ENCODE measurements at places on chromosomes 5 and 9. TPM values are rescaled to one million over a fixed set of nuclear protein-coding genes. Genes with fewer than 3 reads are reported as not detected.

Gene SV2C
- total RNA-seq, result 0.03 TPM

DNA sequence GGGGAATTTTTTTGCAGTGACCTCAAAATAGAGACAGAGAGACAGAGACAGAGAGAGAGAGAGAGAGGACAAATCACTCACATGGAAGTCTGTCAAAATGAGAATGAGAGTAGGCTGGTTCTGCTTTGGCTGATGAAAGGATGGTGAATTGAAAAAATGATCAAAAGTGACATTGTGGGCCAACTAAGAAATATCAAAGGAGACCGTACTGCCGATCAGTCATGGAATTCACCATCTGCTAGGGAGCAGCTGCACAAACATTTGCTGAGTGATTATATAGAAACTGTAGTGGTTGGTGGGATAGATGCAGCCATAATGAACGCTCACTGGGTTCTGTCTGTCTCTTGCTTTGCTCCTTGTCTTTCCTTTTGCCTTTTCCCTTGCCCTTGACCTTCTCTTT lies 476.6 kb upstream of the SGCD start:
- no peak overlapping the region for H3K27ac ChIP-seq
- no peaks in the 10 kb centered on the region for H3K27me3 ChIP-seq

- no peaks in the 10 kb centered on the region for H3K4me1 ChIP-seq
- H3K36me3 ChIP-seq, result no peaks in the 10 kb centered on the region
- no peak for DNase-seq
- no peak overlapping the region for H3K4me3 ChIP-seq
- H3K27me3 ChIP-seq, result no peaks in the 10 kb centered on the region
These were observed 391.1 kb upstream of the GRAMD2B start for GRCh38 chr5:126031989-126032716.

DNA sequence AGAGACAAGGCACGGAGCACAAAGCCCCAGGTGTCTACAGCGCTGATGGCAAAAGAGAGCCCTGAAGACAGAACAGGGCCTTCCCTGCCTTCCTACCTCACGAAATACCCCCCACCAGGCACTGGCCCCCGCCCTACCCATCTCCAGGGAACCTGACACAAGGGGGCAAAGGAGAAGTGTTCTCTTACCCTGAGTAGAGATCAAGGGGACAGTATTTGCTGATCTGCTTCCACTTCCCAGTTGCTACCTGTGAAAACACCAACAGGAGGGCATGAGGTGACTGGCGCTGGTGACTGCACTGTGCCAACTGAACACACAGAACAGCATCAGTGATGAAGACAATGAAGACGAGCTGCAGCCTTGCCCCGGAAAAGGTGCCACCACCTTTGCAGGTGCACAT lies 27.4 kb downstream of the IPPK start:
- H3K4me3 ChIP-seq, result no peak overlapping the region
- no peak for DNase-seq
- peaks cover 66% of the 10 kb centered on the region for H3K36me3 ChIP-seq
- H3K27ac ChIP-seq, result peak overlapping the region; percentile 35
- H3K27me3 ChIP-seq, result no peaks in the 10 kb centered on the region

DNA sequence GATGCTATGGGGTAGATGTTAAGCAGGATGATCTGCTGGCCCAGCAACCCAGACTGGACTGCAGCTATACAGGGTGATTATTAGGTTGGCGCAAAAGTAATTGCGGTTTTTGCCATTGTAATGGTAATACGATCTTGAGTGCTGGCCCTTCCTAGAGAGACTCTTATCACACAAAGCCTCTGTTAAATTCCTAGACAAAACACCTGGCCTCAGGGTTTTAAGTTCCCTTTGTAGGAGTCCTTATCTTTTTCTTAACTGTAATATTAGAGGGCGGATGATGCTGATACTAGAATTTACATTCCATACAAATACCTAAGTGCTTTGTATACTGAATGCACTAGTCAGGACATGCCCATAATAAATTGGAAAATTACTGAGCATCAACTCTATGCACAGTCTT lies 222.2 kb downstream of the NDUFS4 start:
- no peaks in the 10 kb centered on the region for H3K4me1 ChIP-seq
- no peak for DNase-seq
- no peak overlapping the region for H3K4me3 ChIP-seq
- no peak overlapping the region for H3K27ac ChIP-seq
- no peaks in the 10 kb centered on the region for H3K36me3 ChIP-seq

- H3K4me3 ChIP-seq, result no peak overlapping the region
- H3K27me3 ChIP-seq, result no peaks in the 10 kb centered on the region
- no peak for DNase-seq
These were observed 203.5 kb upstream of the RGMB start for GRCh38 chr5:98570010-98570409.

- no peaks in the 10 kb centered on the region for H3K27me3 ChIP-seq
- no peaks in the 10 kb centered on the region for H3K36me3 ChIP-seq
- H3K4me3 ChIP-seq, result no peak overlapping the region
- no peak overlapping the region for H3K27ac ChIP-seq
These were observed 4.9 kb upstream of the F2R start for GRCh38 chr5:76710991-76711390.

- H3K27me3 ChIP-seq, result no peaks in the 10 kb centered on the region
- H3K4me3 ChIP-seq, result no peak overlapping the region
- no peaks in the 10 kb centered on the region for H3K36me3 ChIP-seq
These were observed 25.9 kb upstream of the PTAR1 start for GRCh38 chr9:69785757-69786156.

- H3K4me1 ChIP-seq, result peaks cover 9% of the 10 kb centered on the region
- H3K4me3 ChIP-seq, result no peak overlapping the region
- no peaks in the 10 kb centered on the region for H3K27me3 ChIP-seq
These were observed 8.6 kb downstream of the KLHL9 start for GRCh38 chr9:21326526-21327139.

DNA sequence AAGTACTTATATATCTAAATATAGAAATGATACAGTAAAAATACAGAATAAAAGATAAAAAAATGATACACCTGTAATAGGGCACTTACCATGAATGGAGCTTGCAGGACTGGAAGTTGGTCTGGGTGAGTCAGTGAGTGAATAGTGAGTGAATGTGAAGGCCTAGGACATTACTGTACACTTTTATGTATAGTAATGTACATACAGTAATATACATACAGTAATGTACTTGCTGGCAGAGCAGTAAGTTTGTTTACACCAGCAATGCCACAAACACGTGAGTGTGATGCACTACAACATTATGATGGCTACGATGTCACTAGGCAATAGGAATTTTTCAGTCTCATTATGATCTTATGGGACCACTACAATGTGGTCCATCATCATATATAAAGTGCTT lies 34.2 kb downstream of the SUSD1 start:
- no peak overlapping the region for H3K4me3 ChIP-seq
- no peaks in the 10 kb centered on the region for H3K36me3 ChIP-seq
- no peak overlapping the region for H3K27ac ChIP-seq
- no peaks in the 10 kb centered on the region for H3K27me3 ChIP-seq
- no peaks in the 10 kb centered on the region for H3K4me1 ChIP-seq

DNA sequence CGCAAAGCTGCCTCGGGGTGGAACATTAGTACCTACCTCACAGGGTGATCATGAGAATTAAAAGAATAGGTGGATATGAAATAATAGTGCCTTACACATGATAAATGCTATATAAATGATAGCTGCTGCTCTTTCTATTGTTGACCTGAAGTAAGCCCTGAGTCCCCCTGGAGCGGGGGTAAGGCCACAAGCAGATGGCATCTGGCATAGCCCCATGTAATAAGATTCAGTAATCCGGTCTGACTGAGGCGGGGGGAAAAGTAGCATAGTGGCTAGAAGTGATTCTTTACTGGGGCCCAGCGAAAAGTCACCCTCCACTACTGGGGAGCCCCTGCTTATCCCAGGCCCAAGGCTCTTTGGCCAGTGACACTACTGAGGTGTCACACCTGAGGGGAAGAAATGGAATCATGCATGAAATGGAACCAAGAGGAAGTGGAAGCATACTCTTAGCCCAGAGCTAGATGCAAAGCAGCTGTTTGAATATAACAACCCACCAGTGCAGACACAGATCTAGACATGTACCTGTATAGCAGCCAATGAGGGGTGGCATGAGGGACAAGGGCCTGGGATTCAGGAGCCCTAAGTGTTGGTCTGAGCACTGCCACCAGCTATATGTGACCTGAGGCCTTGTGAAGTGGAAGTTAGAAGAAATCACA lies 16.1 kb upstream of the FGFR4 start:
- DNase-seq, result no peak
- no peaks in the 10 kb centered on the region for H3K27me3 ChIP-seq
- peaks cover 9% of the 10 kb centered on the region for H3K4me1 ChIP-seq
- no peak overlapping the region for H3K27ac ChIP-seq
- no peaks in the 10 kb centered on the region for H3K36me3 ChIP-seq
- H3K4me3 ChIP-seq, result no peak overlapping the region

DNA sequence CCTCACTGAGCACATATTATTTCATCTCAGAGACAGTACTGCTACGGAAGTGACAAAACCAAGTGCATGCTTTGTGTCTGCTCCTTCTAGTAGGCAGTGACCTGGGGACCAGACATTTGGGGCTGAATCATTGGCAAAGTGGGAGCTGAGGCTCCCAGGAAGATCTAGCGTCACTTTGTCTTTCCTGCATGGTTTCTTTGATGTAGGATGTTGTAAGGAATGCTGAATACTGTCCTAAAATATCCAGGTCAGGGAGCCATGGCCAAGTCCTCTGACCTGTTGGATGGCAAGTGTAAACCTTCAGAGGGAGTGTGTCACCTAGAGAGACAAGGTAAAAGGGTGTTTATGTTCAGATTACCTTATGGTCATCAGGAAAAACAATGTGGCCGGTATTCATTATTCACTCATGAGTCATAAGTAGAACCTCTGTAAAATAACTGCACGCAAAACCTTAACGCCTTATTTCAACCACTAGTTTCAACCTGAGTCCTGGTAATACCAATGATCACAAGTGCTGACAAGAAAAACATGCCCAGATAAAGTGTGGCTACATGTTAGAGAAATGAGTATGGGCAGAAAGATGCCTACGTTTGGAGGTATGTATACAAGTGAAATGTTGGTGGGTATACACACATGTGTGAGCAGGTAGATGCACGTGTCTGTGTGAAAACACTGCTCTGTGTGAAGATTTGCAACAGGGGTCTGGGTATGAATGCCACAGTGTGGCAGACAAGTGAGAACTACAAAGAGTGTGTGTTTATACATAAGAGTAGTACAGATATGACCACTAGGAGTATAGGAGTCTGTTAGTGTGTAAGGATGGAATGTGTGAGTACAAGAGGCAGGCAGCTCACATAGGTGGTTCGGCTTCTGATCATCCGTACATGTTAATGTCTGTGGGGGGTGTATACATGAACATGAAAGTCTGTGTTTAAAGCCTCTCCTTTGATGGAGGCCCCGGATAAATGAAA lies 263.9 kb downstream of the SPOCK1 start:
- H3K27me3 ChIP-seq, result no peaks in the 10 kb centered on the region
- H3K4me1 ChIP-seq, result no peaks in the 10 kb centered on the region
- H3K4me3 ChIP-seq, result no peak overlapping the region
- H3K27ac ChIP-seq, result no peak overlapping the region

DNA sequence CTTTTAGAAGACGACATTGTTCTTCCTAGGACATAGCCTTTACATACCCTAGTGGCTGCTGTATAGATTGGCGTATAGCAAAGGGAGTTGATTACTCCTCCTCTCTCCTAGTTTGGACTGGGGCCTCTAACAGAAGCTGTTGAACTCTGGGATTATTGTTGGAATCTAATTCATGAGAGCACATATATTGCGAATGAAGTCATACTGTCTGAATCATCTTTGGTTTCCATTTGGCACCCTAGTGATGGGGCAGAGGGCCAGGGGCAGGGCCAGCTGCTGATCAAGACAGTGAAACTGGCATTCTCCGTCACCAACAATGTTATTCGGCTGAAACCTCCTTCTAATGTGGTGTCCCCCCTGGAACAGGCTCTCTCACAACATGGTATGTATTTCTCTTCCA lies 40.3 kb downstream of the NUP188 start:
- peak overlapping the region; percentile 23 for H3K27ac ChIP-seq
- no peaks in the 10 kb centered on the region for H3K27me3 ChIP-seq
- peak; percentile 38 for DNase-seq
- no peaks in the 10 kb centered on the region for H3K4me1 ChIP-seq

Measured in adrenal gland (tissue), 19 donors.